SIG-M5 (cell line): ENCODE measurements at places on chromosomes 16 and 17.

GRCh38 chr16:84839956-84840355 is 20.2 kb downstream of the CRISPLD2 start:
- DNase-seq, result no peak

DNA sequence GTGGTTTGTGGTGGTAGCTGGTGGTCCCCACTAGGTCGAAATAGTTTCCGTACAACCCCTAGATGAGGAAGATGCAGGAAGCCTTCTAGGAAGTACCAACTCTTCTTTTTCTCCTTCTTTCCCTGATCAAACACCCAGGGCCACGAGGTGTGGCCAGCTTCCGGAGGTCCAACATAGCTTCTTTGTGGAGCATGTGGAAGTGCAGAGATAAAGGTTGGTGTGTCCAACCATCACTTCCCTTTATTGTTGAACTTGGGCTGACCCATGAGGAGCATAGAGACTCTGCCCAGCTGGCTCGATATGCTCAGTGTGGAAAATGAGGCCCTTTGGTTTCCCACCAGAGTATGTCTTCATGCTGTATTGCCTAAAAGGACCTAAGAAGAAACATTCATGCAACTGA is 6.3 kb upstream of the RGS9 start:
- no peak for DNase-seq

DNA sequence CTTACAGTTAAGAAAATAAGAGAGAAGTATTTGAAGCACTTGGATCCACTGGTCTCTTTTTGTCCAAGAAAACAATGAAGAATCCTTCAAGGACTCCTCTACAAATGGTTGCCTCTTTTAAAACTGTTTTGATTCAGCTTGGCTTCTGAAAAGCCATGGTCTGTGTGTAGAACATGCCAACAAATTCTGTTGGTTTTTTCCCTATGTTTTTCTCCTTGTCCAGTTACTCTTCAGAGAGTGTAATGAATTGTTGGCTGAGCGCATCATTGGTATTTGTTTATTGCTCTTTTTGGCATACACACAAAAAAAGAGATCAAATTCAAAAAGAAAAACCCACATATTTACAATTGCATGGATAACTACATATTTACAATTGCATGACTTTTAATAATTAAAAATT is at the start of gene ABCA10:
ABCA10 (minus strand) TSS at position 249 of the 400 bp plus-strand sequence. CDS start 3,466 bp downstream, outside the sequence.
- DNase-seq, result no peak

- DNase-seq, result no peak
These were observed 587 bp downstream of the MMP2 start for GRCh38 chr16:55479430-55480140.

DNA sequence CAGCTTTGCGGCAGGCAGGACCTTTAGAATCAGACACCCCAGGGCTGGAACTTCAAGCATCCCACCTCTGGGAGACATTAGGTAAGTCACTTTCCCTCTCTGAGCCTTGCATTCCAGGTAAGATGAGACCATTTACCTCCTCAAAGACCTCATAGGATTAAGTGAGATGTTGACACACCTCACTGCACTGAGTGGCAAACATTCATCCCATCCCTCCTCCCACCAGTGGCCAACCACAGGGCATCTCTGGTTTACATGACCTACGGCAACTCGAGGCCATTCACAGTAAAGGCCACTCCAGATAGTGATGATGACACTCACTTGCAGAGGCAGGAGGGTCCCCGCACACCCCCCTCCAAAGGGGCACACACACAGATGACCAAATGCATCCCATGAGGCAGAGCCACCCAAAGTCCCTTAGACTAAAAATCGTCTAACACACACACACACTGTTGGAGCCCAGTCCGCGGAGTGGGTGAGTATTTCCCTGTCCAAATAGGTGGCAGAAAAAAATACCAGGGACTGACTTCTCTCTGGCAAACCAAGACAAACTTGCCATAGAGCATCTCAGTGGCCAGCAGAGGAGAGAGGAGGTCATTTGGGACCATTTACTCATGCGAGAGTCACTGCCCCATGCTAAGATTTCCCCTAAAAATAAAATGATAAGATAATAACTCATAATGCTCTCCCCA is 454.9 kb downstream of the SOX9 start:
- DNase-seq, result no peak

DNA sequence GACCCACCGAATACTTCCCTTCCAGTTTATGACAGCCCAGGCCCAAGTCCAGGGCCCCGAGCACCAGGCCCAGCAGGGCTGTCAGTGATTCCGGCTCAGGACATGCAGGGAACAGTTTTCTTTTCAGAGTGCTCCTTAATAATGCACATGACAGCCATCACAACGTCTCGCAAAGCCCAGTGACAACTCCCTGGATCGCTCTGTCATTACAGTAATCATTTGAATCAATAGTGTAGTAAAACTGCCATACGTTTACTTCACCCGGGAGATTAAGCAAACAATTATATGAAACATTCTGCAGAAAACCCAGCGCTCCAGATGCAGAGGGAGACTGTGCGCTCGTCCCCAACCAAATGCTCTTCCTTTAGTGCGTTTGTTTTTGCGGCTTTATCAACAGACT is 162.6 kb upstream of the CDH13 start:
- no peak for DNase-seq

- no peak for DNase-seq
These were observed 53.5 kb downstream of the TNFRSF13B start for GRCh38 chr17:16918443-16918842.

DNA sequence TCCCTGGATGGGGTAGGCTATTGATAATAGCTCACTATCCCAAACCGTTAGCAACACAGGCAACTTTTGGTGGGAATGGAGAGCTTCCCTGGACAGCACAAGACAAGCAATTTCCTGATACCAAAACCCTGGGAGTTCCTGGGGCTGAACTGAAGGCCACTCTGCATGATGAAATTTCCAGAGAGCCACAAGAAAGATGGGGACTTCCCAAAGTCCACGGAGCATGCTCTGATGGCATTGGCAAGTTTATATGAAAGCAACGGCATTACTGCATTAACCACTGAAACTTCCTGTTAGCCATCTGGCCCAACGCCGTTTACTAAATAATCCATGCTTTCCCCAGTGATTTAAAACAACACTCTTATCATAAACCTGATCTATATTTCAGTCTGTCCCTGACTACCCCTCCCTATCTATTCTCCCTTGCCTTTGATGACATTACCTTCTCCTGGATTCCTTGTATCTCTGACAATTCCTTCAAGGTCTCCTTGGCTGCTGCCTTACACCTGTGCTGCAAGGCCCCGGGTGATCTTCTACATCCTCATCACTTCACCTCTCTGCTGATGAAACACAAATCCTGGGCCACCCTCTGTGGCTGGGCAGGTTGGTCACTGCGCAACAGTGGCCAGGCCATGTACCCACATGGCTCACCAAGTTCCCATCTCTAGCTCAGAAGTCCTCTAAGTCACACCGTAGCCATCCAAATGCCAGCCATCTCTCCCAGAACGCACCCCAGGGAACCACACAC is 108.5 kb upstream of the RCVRN start:
- no peak for DNase-seq

DNA sequence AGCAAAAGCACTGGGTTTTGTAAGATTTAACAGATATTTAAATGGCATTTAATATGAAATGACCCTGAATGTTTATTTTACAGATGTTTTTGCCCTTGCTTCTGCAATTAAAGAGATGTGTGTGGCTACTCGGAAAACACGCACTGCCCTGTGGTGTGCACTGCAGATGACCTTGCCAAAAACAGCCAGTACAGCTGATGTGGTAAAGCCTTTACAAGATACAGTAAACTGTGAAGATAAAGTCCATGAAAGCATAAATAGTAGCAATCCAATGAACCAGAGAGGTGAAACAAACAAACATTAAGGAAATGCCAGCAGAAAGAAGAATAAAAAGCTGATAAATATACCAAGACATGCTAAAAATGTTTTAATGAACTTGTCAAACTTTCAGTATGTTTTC is 15.7 kb downstream of the CCDC43 start:
- DNase-seq, result no peak

GRCh38 chr17:49850772-49851386 is 3.0 kb upstream of the TAC4 start:
- DNase-seq, result no peak

DNA sequence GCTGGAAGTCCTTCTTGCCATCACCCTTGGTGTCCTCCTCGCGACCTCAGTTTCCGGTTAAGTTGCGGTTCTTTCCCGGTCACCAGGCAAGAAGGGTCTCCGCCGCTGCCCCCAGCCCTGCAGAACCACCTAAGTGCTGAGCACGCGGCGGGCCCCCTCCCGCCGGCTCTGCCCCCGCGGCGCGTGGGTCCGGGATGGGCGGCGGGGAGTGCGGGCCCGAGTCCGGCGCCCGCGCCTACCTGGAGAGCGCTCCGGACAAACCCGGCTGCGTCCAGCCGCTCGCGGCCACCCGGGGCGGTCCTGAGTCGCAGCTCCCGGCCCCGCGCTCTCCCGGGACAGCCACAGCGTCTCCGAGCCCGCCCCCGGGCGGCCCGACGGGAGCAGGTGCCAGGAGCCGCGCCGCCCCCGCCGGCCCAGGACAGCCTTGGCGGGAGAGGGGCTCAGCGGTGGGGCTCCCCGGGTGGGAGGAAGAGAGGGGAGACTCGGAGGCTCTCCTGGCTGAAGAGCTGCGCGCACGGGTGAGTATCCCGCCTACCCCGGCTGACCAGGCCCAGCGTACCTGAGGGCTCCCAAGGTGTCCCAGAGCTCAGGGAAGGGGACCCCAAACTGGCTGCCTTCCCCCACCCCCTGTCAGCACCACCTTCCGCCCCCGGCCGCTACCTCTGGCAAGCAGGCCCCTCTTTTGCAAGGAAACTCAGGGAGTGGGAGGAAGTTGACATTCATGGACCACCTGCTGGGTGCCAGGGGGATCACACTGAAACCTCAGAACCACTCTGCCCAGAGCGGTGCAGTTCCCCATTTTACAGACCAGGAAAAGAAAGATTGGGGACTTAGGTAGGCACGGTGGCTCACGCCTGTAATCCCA is 22.2 kb upstream of the C17orf113 start:
- no peak for DNase-seq

DNA sequence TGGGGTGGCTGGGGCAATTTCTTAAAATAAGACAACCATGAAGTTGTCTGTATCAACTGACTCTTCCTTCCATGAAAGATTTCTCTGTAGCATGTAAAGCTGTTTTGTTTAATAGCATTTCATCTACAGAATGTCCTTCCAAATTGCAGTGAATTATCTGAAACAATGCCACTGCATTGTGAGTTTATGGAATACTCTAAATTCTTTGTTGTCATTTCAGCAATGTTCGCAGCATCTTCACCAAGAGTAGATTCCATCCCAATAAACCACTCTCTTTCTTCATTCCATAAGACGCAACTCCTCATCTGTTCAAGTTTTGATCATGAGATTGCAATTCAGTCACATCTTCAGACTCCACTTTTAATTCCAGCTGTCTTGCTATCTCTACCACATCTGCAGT is 54.6 kb downstream of the CPPED1 start:
- DNase-seq, result no peak

DNA sequence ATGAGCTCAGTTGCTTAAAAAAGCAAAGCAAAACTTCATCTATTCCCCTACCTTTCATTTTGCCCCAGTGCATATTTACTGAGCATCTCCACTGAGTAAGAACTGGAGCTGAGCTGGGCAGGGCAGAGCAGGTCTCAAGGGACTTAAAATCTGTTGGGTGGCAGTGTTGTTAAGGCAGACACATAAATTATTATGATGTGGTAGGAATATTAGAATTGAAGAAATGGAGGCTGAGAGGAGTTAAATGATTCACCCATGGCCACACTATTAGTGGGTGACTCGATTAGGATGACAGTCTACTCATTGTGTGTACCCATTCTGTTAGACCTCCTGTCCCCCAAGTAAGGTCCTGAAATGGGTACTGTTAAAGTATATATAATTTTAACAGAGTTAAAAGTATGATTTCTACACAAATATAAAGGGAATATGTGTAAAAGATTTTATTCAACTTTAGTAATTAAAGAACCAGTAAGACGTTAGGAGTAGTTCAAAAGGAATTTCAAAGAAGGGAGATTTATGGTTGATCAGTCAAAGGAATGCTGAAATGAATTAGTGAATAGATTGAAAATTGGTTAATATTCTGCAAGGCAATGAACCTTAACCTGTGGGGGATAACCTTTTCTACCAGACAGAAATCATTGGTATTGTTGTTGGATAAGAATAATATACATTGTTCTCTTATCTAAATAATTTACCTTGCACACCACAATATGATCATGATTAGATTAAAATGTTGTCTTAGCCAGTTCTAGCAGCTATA is 17.5 kb downstream of the ITGB3 start:
- DNase-seq, result no peak

GRCh38 chr16:68400924-68401460 is 47.3 kb downstream of the SMPD3 start:
- no peak for DNase-seq

DNA sequence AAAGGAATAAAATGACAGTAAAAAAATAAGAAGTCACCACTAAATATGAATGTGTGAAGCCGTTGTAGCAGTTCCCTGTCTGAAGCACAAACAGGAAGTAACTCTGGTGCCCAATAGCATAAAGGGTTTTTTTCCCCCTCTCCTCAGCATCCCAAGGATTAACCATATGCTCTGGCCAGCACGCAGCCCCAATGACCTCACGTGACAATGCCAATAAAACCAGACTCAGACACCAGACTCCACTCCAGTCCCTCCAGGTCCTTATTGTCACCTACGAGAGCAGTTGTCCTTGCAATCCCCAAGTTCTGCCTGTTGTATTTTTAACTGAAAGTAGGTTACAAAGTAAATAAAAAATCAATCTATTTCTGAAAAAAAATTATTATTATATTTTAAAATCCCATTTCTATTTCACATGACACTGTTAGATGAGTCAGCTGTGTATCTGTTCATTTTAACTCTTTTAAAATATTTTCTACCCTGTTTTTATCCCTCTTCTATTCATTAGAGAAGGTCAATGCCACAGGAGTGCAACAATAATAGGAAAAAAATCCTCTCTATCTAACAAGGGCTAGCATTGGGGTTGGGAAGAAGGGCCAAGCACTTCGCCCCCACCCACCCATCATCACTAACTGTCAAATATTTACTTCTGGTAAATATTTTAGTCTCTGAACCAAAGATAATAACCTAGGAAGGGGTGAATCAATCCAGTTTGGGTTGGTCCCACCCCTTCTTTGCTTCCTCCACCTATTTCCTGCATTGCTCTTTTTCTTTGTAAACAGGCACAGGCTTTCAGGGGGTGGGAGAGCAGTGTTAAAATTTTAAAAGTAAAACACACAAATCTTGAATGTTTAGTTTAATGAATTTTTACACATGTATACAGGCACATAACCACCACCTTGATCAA is 6.6 kb downstream of the PRAC1 start:
- DNase-seq, result no peak

GRCh38 chr17:77838748-77839697 is 119.5 kb upstream of the TNRC6C start:
- no peak for DNase-seq

DNA sequence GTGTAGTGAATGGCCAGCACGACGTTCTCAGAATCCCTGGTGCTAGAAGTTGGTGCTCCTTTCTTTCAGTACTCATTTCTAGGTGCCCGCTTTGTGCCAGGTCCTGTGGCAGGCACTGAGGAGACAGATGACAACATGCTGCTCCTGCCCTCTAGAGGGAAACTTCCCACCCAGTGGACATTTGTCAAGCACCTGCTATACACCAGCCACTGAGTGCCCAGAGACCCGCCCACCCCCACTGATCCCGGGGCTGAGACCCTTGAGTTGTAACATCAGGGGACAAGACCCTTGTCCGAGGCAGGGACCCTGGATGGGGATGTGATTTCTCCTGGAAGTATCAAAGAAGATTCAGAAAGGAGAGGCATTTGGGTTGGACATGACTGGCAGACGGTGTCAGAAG is 25.1 kb downstream of the UNC13D start:
- DNase-seq, result no peak
